Lung (tissue), 17 donors: ENCODE measurements at places on chromosomes 1 and 21.

DNA sequence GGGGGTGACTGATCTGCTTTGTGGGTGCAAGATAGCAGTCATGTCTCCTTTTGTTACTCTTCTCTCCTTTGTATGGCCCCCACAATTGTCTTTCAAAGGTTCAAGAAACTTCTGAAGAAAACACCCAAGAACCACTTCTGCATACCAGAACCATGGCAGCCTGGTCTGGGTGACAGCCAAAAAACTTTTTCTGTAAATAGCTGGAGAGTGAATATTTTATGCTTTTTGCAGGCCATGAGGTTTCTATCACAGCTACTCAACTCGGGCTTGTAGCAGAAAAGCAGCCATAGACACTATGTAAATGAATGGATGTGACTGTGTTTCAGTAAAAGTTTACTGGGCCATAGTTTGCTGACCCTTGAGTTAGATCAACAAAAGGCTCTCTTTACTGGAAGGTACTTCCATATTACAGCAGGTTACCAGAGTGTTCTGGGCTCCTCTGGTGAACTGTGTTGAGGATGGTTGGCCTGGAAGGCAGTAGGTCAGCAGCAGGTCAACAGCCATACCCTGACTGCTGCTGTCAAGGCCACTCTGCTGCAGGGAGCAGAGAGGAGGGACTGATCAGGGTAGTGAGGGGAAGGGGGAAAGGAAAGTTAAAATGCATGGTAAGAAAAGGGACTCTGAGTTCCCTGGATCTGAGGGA, 116.4 kb downstream of the GDAP2 start:
- DNase-seq: peak; percentile 33

DNA sequence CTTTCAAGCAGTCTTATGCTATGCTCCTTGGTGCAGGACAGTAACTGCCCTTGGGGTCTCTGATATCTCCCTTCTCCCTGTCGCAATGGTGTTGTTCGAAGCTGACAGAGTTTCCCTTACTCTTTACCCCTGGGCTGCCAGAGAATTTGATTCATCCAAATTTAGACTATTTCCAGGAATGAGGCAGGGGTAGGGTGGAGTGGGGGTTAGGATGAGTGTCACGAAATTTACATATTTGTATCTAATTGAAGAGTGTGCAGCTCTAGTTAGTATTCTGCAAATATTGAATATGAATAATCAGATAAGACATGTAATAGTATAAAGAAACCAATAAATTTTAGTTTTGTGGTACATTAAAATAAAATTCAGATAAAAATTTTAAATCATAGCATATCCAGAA, 140.0 kb upstream of the LMO4 start:
- DNase-seq: no peak

GRCh38 chr1:5828308-5828935, 163.8 kb downstream of the NPHP4 start:
- no peak for DNase-seq

DNA sequence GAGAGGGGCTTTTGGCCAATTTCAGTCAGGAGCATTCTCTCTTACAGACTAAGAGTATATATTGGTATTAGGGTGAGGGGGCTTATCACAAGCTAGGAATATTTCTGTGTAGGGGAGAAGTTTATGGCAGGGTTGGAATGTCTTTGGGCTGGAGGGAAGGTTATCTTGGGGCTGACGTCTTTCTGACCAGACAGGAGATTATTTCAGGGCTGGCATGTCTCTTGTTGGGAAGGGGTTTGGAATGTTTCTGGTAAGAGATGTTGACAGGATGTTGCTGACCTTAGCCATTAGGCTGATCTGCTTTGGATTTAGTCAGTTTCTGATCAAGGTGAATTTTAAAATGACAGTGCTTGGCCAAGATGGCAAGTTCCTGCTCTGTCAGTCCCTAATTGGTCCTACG, 17.8 kb upstream of the HSD3B1 start:
- no peak for DNase-seq

DNA sequence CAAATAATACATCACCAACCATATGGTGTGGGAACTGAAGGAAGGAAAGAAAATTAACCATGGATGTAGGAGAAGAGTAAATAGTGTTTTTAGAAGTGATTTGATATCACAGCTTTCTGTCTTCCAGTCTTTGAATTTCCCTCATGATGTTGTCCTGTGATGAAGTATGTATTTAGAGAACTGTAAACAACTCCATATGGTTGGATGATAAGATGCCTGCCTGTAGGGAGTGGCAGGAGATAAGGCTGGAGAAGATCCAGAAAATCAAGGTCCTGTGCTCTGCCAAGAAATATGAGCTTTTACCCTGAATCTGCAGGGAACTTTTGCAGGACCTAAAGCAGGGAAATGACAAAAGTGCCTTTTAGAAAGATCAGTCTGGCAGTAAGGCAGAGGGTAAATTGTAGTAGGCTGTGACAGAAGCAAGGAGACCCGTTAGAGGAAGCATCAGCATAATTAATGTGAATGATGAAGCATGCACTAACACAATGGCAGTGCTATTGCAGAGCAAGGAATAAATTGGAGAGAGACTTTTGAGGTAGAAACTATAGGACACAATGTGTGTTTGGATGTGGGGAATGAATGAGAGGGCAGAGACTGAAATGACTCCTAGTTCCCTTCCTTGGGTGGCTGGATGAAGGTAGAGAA, 21.9 kb downstream of the CEPT1 start:
- peak; percentile 23 for DNase-seq

- DNase-seq: no peak
Observed at GRCh38 chr1:245000872-245001188, 136.5 kb upstream of the HNRNPU start.

DNA sequence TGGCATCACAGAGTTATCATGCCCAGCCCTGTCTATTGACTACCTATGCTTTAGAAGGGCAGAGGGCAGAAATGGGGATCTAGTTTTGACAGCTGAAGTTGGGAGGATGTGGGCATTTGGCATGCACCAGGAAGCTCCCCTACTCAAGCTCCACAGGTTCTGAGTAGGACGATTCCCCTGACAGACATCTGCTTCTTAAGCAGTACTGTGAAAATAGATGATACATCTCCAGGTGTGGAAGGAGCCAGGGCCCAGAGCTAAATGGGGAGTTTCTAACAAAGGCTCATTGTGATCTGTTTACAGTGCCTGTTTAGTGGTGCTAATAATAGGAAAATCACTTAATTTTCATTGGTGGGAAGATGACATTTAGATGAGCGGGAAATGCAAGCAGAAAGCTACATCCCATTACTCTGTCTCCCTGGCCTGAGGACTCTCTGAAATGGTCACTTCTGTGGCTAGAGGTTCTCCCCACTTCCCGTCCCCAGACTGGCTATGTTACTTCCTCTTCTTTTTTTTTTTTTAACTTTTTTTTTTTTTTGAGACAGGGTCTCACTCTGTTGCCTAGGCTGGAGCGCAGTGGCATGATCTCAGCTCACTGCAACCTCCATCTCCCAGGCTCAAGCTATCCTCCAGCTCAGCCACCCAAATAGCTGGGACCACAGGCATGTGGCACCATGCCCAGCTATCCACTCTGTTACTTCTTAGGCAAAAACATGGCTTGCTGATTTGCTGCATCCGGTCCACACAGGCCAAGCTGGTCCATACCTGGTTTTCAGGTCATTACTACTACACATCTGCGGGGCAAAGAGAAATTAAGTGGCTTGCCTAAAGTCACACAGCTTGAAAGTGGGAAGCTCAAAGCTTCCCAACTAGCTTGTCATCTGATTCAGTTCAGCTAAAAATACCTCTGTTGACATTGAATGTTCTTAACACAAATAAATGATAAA, 23.2 kb upstream of the CNIH3 start:
- no peak for DNase-seq
